AG09319 (cell line): ENCODE measurements at places on chromosomes 12 and 14.

- no peak for DNase-seq
These were observed 48.5 kb downstream of the PHLDA1 start for GRCh38 chr12:75982979-75983660.

- DNase-seq = peak; percentile 91
These were observed 9.9 kb downstream of the UBC start for GRCh38 chr12:124904306-124905098.

GRCh38 chr12:53868511-53868986, 70.1 kb upstream of the HOXC13 start:
- no peak for DNase-seq

- DNase-seq = no peak
These were observed 20.0 kb downstream of the CKAP4 start for GRCh38 chr12:106227641-106228319.

DNA sequence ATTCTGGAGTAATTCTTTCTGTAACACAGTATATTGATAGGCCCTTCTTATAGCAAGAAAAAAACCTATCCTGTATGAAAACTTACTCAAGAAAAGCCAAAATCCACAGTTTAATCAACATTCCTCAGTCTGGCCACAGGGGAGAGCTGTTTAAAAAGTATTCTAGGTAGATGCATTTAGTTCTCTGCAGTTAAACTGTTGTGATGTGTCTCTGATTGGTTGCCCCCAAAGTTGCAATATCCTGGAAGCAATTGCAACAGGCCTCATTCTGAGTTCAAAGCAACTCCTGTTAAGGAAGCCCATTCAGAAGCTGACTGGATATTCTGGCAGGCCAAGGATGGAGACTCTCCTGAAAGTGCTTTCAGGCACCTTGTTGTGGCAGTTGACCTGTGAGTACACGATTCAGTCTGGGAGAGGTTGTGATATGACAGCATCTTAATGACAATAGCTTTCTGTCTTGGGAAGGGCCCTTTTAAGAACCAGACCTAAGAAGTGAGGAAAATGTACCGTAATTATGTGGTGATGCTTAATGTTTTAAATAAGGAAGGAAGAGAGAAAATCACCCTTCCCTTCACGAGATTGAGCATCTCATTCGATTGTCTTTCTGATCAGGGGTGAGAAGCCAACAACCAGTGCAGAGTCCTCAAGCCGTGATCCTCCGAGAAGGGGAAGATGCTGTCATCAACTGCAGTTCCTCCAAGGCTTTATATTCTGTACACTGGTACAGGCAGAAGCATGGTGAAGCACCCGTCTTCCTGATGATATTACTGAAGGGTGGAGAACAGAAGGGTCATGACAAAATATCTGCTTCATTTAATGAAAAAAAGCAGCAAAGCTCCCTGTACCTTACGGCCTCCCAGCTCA, 420.7 kb downstream of the DAD1 start:
- no peak for DNase-seq

DNA sequence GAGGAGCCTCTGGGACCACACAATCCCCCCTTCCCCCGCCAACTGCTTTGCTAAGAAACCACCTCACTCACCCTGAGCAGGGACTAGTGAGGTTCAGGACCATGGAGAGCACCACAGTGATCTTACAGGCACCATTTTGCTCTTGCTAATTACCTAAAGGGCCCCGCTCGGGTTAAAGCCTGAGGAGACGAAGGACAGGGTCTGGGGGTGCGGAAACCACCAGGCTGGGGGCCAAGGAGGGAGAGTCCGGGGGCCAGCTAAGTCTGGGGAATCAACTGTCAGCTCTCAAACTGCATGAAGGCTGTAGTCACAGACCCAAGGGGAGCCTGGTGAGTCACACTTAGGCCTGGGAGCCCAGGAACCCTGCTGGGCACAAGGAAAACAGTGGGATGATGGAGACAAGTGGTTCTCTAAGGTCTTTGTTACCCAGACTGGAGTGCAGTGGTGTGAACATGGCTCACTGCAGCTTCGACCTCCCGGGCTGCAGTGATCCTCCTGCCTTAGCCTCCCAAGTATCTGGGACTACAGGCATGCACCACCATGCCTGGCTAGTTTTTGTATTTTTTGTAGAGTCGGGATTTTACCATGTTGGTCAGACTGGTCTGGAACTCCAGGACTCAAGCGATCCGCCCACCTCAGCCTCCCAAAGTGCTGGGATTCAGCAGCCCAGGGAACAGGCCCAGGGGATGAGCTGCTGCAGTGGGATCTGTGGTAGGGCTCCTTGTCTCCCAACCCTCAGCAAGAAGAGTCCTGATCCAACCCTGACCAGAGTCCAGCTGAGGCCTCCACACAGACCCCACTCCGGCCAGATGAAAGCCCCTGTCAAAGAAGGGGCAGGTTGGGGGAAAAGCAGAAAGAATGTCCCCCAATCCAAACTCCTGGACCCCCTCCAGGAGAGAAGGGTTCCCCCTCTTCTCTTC, 98.8 kb downstream of the CALM1 start:
- peak; percentile 16 for DNase-seq

DNA sequence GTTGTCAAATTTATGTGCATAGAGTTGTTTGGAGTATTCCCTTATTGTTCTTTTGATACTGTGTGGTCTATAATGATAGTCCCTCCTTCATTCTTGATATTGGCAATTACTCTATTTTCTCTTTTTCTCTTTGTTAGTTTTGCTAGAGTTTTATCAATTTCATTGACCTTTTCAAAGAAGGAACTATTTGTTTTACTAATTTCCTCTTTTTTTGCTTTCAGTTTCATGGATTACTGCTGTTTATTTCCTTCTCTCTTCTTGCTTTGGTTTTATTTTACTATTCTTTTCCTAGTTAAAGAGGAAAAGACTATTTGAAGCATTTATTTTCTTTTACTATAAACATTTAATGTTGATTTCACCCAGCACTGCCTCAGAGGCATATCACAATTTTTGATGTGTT, 250.9 kb upstream of the PELI2 start:
- DNase-seq = no peak
